Activated CD8-positive, alpha-beta memory T cell treated with anti-CD3 and anti-CD28 coated beads for 4 hours (primary cell): ENCODE measurements at places on chromosomes 1 and 21.

GRCh38 chr1:19597496-19598309 lies 46.4 kb upstream of the NBL1 start:
- DNase-seq = no peak

DNA sequence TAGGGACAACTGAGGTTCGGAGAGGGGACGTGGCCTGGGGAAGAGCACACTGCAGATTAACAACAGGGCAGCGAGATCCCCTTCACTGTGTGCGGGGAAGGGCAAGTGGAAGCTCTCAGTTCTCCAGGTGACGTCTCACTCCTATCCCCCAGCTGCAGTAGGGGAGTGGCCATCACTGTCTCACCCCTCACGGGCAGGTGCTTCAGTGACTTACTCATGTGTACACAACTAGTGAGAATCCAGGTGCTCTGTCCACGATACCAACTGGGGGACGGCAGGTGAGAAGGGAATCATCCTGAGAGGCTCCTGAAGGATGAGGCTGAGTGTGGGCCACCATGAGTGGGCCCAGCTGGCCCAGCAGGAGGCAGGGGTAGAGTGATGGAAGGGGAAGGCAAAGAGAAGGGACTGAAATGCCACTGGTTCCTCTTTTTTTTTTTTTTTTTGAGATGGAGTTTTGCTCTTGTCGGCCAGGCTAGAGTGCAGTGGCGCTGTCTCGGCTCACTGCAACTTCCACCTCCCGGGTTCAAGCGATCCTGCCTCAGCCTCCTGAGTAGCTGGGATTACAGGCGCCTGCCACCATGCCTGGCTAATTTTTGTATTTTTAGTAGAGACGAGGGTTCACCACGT lies 25.9 kb downstream of the RHBG start:
- DNase-seq = no peak

- DNase-seq = no peak
These were observed 2.4 kb downstream of the MAB21L3 start for GRCh38 chr1:116113615-116114014.

GRCh38 chr21:41361786-41362604 lies at the start of gene MX2:
TSS of gene MX2 (plus strand) at chr21:41362027. CDS start at chr21:41376907, 14,880 bp downstream.
- peak; percentile 60 for DNase-seq

DNA sequence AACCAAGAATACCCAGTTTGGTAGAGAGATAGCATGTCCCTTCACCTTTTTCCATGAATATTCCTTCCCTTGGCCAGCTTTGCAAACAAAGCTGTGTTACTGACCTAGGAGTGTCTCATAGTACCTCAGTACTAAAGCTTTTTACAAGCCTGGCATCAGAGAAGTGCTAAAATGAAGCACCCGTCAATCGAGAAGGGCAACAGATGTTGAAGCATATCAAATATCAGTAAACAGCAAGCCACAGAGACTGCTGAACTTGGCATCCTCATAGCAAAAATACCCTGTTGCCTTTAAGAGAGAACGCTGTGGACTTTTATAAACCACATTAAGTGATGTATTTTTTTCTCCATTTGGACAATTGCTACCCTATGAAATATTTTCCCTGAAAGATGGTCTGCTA lies 128.6 kb upstream of the HOOK1 start:
- DNase-seq = no peak

DNA sequence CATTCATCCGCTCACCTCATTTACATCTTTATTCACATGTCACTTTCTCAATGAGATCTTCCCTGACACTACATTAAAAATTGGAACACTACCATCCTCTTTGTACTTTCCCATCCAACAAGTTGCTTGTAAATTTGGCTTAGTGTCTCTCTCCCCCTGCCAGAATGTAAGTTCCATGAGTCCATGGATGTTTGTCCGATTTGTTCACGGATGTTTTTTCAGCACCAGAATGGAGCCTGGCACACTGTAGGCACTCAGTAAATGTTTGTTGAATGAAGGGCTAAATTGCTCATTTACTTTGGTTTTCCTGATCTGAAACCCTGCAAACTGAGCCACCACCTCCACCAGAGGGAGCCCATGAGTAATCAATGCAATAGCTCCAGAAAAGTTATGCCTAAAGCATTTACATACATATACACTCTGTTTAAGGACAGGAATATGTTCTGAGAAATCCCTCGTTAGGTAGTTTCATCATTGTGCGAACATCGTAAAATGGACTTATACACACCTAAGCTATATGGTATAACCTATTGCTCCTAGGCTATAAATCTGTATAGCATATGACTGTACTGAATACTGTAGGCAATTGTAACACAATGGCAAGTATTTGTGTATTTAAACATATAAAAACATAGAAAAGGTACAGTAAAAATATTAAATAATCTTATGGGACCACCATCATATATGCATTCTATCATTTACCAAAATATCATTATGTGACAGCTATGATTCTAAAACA lies 2.8 kb upstream of the EYA3 start:
- DNase-seq = peak; percentile 48

- no peak for DNase-seq
These were observed 32.0 kb upstream of the PSEN2 start for GRCh38 chr1:226838456-226838855.

- no peak for DNase-seq
These were observed 222.8 kb downstream of the HLX start for GRCh38 chr1:221101807-221102605.

DNA sequence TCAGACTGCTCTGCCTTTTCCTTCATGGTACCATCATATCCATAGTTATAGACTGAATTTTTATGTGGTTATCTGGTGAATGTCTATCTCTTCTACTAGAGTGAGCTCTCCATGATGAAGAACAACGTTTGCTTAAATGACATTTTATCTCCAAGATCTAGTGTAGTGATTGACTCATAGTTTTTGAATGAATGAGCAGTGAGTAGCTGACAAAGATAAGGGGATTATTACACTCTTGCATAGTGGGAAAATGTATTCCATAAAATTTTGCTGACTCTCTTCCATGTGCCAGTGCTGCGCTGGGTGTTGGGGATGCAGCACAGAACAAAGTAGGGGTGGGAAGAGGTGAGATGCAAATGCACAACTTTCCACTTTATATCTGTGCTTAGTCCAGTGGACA lies 147.7 kb downstream of the TGFB2 start:
- DNase-seq = no peak

- DNase-seq = no peak
These were observed 391.0 kb downstream of the OMA1 start for GRCh38 chr1:58155418-58156123.

- no peak for DNase-seq
These were observed 85.4 kb upstream of the ROR1 start for GRCh38 chr1:63688302-63688890.

GRCh38 chr21:38993561-38993960 lies 187.8 kb downstream of the ETS2 start:
- DNase-seq = no peak

DNA sequence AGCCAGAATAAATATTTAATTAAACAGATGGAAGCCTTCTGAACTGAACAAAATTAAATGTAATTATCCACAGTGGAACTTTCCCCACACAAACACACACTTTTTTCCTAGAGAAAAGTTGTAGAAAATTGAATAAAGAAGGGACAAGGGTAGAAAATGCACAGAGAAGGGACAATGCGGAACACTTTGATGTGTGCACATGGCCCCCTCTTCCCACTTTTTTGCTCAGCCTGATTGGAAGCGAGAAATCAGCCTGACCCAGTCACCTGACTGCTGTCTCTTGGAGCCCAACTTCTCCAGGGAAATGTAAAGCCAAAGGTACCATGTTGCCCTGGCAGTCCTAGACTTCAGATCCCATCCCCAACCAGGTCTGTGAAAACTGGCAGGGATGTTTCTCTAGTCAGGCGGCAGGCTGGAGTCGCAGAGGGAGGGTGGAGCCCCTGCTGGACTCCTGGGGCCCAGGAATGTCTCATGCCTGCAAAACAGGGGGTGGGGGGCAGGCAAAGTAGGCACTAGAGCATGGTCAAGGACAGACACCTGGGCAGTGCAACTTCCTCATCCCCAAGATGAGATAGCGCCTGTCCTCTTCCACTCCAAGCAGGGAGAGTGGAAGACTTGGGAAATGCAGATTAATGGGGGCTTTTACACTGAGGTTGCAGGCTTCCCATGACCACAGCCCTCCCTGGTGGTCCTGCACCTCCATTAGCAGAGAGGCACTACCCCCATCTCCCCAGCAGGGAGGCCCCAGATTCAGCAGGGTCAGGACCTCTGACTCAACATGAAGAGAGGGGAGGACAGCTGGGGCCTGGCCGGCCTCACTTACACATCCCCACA lies 2.8 kb downstream of the CERS2 start:
- no peak for DNase-seq

- no peak for DNase-seq
These were observed 228.1 kb downstream of the SDCCAG8 start for GRCh38 chr1:243483952-243484351.

DNA sequence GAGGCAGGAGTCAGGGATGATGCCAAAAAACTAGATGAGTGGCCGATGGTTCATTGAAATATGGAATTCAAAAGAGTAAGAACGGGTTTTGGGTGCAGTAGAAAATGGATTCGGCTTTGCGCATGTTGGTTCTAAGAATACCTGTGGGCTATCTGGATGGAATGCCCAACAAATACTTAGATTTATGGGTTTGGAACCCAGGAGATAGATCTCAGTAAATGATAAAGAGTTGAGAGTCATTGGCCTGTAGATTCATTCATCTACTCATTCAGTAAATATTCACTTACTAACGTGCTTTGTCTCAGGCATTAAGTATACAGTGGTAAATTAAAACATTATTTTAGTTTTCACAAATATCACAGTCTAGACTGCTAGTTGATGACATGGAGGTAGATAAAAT lies 247.7 kb downstream of the NFIA start:
- no peak for DNase-seq

DNA sequence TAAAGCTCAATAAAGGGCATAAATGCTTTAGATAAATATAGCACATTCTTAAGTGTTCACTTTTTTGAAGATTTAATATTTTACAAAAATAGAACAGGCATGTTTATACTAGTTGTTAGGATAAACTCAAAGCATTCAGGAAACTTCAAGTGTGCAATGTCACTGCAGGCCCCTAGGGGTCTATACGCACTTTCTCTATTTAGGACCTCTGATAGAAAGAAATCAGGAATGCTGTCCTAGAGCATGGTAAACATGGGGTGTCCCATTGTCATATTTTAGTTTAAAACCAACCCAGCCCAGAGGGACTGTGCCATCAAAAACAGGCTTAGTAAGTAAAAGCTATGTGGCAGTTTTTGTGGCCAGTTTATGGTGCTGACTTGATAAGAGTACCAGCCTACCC lies 102.2 kb downstream of the BARHL2 start:
- DNase-seq = no peak

DNA sequence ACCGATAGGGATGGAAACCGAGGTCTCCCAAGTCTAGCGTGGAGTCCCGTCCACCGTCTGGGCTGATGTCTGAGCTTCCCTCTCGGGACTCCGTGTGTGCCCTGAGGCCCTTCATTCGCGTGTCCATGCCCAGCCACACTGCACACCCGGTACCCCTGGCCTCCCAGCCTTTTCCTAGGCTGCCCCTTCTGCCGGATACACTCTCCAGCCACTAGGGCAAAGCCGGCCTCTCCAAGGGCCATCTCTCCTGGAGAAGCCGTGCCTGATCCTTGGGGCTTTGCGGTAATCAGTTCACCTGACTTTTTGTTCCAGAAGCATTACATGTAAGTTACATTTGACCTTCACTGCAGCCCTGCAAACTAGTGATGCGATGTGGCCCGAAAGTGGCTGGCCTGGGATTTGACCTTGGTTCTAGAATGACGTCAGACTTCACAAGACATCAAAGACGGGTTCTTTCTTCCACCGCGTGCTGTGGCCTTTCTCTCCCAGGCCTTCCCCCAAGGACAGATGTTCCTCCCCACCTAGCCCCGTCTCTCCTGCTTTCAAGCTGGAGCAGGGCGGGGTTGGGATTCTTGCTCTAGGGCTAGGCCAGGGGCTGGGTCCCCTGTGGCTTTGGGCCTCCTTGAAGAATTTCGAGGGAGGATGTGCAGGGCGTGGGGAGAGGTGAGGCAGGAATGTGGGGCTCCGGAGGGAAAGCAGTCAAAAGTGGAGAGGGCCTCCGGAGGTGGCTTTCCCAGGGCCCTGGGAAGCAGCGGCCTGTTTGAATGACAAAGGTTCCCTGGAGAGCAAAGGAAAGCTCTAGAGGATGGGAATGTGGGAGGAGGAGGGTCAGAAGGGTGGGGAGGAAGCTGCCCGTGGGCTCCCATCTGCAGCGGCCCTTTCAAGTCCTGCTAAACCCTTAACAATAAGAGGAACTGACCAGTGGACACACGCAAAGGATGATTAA lies 49.7 kb upstream of the SLC2A1 start:
- no peak for DNase-seq

GRCh38 chr1:182768963-182769362 lies 20.6 kb upstream of the NPL start:
- no peak for DNase-seq

- no peak for DNase-seq
These were observed 13.2 kb downstream of the NGF start for GRCh38 chr1:115324649-115325420.

DNA sequence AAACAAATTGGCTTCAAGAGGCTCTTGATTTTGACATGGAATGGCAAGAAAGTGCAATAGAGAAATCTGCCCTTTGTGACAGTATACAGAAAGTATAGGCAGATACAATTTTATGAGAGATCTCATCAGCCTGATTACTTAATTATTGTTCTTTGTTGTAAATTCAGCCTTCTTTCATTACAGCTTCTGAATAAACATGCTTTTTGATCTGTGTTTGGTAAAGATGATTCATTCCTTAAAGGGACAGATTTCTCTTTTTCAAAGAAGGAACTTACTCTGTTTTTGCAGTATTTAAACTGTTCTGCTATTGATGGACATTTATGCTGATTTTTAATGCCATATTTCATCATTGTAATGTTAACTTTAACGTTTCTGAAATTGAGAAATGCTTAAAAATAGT lies 13.7 kb upstream of the MPC2 start:
- DNase-seq = no peak

GRCh38 chr1:219347921-219348391 lies 174.3 kb downstream of the LYPLAL1 start:
- no peak for DNase-seq

GRCh38 chr1:171126504-171126903 lies 35.8 kb downstream of the FMO3 start:
- DNase-seq = no peak

DNA sequence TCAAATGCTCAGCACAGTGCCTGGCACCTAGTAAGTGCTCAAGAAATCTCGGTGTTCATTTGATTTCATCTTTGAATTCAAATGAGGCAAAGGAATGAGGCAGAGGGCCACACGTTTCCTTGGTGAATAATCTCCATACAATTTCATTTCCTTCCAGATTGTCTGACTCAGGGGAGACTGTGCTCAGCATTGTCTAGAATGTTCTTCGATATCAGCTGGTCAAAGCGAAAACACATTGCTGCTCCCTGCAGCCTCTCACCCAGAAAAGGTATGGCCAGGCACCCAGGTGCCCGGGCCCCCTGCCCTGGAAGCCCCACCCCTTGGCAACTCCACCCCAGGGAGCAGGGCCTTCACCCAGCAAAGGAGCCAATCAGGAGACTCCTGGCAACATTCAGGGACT lies 55.8 kb downstream of the FBXO2 start:
- no peak for DNase-seq

DNA sequence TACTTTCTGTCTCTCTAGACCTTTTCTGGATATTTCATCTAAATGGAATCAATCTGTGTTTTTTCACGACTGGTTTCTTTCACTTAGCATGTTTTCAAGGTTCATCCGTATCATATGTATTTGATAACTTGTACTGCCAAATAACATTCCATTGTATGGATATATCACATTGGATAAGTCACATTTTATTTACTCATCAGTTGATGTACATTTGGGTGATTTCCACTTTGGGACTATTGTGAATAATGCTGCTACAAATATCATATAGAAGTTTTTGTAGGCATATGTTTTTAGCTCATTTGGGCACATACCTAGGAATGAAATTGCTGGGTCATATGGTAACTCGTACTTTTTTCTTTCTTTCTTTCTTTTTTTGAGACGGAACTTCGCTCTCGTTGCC lies 6.7 kb downstream of the HMGN2 start:
- DNase-seq = no peak
